NCI-H1930 (cell line): ENCODE measurements at places on chromosomes 6 and 20.

DNA sequence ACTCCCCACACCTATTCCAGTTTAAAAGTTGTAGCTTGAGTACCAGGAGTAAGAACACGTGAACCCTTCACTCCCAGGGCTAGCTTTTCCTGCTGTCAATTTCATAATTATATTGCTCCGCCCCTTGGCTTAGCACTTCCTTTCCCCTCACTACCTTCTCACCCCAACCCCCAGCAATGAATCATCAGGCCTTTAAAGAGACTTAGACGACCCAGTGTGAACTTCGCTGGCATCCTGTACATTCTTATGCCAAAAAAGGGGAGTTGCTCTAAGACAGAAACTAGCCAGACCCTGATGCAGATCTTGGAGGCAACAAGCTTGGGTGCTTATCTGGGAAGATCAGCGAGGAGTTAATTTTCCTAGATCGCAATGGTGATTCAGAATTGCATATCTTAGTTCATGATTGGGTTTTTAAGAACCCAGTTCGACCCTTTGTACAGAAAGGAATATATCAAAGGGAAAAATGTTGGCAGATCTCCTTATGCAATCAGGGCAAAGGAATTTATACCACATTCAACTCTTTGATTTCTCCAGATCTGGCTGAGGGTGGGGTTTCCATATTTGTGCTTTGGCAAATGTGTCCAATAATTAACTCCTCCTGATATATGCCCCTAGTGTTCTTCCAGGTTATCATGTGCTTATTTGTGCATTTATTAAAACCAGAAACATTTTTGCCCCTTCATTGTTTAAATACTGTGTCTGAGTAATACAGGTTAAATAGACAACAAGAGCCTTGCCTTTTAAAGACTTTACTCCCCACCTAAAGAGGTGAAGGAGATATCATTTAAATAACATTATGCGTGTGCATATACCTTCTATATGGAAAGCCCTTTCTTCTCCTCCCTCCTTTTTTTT is 8.1 kb upstream of the ATXN1 start:
- no peak for DNase-seq

DNA sequence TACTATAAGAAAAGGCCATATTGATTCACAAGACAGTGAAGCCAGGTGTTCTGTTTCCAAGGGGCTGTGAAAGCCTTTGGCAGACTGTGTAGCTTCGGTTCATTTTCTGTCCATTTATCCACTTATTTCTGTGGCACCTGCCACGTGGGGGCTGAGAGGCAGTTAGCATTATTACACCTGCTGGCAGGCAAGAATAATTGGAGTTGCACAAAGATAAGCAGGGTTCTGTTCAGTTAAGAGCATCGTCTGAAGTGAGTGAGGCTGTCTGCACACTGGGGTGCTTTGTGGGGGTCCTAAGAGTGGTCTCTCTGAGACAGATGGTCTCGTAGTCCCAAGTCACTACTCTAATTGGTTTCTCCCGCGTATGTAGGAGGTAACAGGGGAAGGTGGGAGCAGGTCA is 60.6 kb upstream of the CCN6 start:
- DNase-seq: peak; percentile 11

DNA sequence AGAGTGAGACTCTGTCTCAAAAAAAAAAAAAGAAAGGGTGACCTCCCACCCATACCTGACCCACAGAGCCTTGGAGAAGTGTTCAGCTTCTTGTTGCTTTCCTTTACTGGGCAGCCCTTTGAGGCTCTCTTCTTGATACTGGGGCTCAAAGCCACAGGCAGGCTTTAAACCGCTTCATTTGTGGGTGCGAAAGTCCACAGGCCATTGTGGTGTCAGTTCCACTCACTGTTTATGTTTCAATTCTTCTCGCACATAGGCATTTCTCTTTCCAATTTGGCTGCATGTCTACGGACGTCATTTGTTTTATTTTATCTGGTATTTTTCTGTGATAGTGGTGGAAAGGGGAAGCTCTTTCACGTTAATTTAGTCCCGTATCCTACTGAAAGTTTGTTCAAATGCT is 34.6 kb downstream of the PPARD start:
- no peak for DNase-seq

DNA sequence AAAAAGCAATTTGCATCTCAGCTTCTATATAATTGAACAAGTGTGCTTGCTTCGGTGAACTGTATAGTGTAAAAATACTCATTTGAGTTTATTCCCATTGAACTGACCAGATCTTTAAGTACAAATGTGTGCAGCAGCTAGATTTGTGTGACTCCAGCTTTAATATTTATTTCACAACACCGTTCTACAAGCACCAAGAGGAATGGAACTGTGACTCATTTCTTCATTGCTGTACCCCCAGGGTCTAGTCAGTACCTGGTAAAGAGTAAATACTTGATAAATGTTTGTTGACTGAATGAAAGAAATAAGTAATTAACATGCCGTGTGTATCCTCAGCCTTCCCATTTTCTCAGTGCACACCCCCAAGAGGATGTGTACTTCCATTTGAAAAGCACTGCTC is 464.8 kb downstream of the CBLN4 start:
- DNase-seq: no peak

- DNase-seq: no peak
Measured at GRCh38 chr6:88376768-88377387, 210.7 kb upstream of the CNR1 start.

DNA sequence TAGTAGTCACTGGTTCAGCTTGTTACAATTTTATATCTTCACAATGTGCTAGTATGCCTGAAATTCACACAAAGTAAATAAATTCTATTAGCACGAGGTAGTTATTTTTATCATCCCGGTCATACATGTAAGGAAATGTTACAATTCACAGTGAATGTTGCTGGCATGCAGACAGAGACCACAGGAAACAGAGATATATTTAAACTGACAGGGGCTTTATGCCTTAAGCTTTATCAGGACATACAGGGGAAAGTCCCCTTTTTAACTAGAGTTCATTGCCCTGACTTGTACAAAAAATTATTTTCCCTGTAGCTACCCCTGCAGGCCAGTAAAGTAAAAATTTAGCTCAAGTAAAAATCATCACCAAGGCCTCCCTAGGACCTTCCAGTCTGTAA is 712.0 kb upstream of the NRSN1 start:
- no peak for DNase-seq

DNA sequence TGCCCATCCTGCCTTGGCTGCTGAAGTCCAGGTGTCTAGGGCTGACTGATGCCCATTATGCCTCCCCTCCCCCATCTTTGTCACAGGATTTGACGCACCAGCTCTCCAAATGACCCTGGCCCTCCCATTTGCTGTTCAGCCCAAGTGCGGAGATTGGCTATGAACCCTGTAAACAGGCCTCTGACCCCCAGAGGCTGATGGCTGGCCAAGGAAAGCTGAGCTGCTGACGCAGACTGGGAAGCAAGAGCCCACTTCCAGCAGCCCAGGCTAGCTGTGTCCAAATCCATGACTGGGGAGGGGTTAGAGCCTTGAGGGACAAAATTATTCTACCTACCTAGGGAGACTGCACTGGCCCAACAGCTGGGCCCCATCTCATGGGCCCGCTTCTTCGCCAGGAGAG is 797 bp upstream of the GNRH2 start:
- DNase-seq: no peak
